ENCODE measurements at places on chromosomes 3 and 15.
A peak's percentile ranks its signal among the peaks of the same experiment; 100 is the strongest.

- no peak for DNase-seq
Measured at GRCh38 chr3:171126478-171127209, 100.1 kb upstream of the SLC2A2 start.

DNA sequence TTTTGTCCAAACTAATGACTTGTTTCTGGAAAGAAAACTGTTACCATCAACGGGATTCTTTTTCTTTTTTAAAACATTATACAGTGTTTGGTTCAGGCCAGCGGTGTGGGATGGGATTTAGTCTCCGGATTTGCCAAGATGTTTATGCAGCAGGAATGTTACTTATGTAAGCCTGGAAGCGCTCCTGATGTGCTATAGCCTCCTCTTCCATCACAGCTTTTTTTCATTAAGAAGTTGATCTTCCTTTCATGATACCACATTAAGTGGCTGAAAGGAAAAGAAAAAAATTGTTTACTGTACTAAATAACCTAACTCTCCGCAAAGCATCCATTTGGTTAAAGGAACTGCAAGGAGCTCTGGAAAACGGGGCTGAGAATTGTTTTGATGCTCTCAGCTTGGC is 120.5 kb upstream of the ALDH1A3 start:
- DNase-seq = no peak

- no peak for DNase-seq
Measured at GRCh38 chr15:58545307-58546065, 113.7 kb downstream of the LIPC start.

DNA sequence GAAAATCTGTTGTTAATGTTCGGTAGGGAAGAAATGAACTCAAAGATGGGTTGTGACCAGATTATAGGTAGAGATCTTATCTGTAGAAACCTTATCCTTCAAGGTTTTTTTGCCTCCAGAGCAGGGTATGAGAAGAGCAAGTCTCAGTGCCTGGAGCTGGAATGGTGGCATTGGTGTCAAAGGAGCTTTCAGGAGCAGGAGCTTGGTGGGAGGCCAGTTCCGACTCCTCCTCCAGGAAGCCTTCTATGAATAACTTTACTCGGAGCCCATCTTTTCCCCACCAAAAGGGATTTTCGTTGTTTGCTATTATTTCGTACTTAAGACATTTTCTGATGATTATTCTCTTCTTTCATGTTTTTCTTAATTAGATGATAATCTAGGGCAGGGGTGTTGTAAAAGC is 91.8 kb downstream of the GHSR start:
- no peak for DNase-seq

DNA sequence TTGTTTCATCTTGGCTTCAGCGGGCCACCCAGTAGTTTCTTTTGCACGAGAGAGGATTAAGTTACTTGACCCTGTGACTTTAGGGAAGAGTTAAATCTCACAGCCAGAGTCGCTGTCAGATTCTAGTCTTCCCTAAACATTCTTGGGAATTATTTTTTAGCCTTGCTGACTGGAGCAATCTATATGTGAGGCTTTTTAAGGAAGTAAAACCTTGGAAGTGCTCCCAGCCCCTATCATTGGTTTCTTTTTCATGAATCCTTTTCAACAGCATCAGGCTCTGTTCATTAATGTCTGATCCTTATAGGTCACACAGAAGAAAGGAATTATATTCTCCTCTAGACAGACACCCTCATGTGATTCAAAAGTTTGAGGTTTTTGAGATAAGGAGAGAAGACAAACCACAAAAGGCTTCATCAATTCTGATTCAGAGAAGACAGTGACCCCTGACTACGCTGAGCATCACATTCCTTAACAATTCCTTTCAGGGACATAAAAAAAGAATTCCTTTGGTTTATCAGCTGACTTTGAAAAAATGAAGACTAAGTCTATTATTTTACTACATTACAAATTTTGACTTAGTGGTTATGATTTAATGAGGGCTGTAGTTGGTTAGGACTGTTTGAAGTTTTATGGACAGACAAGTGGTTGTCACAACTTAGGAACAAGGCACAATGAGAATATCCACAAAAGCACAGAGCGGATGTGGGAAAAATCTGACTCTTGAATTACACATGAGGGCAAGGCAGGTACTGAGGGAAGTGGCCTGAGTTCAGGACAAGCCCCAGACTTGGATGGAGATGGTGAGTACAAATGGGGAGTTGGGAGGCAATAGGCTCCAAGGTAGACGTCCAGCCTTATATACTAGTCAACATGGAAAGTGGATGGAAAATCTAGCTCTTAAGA is 171.1 kb upstream of the STT3B start:
- DNase-seq = no peak

DNA sequence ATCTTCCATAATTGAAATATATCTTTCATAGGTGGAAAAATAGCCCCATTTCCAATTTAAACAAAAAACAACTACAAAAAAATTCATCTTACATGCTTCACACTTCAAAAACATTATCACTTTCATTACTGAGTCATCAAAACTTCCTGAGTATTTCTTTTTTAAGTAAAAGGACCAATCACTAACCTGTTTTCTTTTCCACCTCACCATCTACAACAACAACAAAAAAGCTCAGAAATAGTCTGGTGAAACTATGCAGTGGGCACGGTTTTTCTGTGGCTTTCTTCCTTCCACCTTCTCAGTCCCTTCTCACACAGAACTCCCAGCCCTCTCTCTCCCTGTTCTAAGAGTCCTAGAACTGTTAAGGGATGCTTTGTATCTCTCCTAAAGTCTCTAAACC is 20.3 kb upstream of the TNIK start:
- DNase-seq = no peak

- no peak for DNase-seq
Measured at GRCh38 chr3:178703268-178703975, 167.2 kb downstream of the KCNMB2 start.

DNA sequence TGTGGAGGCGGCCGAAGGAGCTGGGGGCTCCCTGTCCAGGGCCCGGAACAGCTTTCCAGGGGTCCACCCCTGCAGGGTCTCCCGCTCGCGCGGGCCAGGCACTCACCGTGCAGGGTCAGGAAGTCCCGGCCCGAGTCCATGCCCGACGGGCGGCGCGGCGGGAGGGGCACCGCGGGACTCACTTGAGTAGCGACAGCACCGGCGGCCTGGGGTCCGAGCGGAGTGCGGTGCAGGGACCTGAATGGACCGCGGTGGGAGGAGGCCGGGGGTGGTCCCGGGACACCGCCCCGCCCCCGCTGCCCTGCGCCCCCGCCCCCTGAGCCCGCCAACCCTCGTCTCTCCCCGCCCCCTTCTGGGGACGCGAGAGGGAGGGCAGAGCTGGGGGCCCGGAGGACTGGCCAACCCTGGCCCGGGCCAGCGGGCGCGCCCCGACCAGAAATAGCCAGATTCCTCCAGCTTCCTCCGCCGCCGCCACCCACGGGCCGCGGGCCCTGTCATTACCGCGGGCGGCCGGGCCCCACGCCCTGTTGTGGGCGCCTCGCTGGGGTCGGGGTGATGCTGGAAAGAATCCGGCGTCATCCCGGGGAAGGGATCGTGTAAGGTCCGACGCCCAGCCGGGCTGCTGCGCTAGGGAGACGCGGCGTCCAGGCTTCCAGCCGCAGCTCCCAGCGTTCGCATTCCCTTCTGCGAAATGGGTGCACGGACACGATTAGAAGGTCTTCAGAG is at the start of gene PLCD1:
Gene PLCD1, minus strand, starts transcription at position 243 of the 726 bp plus-strand sequence. Its CDS starts 103 bp downstream, at position 140.
- DNase-seq = no peak

GRCh38 chr3:115272036-115272824 is 125.1 kb upstream of the ZBTB20 start:
- peak; percentile 39 for DNase-seq

DNA sequence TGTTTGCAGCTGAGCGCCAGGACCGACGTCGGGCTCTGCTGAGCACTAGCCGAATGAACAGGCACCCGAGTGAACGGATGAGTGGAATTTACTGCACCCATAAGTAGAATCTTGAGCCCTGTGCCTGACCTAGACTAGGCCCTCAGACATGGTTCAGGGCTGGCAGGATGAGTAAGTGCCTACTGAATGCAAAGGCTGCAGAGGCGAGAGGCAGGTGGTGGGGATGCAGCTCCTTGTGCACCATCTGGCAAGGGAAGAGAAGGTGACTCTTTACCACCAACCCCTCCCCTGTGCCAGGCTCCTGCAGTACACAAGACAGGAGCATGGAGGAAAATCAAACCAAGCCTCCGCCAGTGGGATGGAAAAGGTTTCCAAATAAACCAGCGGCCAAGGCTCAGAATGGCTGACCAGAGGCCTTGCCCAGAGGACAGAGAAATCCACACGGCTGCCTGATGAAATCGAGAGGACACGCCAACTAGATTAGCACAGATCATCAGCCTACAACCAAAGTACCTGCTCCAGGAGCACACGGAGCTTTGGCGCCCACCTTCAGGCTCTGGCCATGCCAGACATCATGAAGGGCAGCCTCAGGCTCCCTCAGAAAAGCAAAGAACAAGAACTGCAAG is 141.7 kb upstream of the IQSEC1 start:
- DNase-seq = peak; percentile 50

- peak; percentile 32 for DNase-seq
Measured at GRCh38 chr3:53195602-53196574, 34.9 kb downstream of the PRKCD start.

GRCh38 chr3:71451060-71451459 is 132.5 kb downstream of the FOXP1 start:
- no peak for DNase-seq

GRCh38 chr3:140270329-140270728 is 335.3 kb downstream of the CLSTN2 start:
- no peak for DNase-seq

DNA sequence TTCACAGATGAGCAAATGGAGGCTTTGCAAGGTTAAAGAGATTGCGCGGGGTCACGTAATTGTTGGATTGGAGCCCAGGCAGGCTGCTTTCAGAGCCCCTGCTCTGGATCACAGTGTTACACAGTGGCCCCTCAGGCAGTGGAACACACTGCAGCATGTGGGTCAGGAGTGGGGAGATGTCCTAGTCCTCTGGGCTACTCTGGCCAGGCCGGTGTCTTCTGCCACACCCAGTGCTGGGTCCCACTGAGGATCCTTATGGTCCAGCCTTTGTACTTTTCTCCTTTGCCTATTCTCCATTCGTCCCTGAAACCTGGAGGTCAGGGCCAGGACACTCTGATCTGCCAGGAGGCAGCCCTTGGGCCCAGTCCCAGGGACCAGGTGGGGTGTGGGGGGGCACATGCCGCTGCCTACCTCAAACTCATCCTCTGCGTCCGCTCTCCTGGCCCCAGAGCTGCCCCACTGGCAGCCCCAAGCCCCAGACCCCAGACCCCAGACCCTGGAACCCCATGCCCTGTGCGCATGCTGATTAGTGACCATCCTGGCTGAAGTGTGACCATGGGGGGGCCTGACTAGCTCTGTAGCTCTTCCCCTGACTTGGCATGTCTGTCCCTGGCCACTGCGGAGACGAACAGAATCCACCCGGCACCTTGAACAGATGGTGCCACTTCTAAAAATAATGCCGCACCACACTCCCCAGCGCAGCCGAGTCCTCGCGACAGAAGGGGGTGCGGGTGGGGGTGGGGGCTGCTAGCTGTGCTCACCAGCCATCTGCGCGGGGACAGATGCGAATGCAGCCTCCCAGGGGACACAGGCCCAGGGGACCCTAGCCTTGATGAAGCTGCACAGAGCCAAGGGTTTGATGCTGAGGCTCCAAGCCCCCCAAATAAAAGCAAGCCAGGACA is 41.6 kb downstream of the ATP2B2 start:
- DNase-seq = peak; percentile 10

GRCh38 chr3:66484106-66484844 is 16.5 kb downstream of the LRIG1 start:
- no peak for DNase-seq

- no peak for DNase-seq
Measured at GRCh38 chr3:50172626-50173220, 17.6 kb downstream of the SEMA3F start.

DNA sequence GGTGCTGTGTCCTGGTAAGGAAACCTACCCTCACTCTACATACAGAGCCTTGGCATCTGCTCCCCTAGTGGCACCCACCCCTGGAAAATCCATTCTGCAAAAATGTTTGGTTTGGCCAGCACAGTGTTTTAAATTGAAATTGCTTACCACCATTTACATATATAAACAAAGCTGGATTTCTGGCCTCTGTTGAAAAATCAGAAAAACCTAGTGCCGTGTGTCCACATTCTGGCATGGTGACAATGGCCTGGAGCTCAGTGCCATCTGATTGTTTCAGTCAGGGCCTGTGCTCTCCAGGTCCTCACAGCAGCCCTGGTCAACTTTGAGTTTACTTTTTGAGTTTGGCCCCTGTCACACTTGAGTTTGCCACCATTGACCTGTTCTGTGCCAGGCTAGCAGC is 2.9 kb upstream of the IL17RC start:
- no peak for DNase-seq

DNA sequence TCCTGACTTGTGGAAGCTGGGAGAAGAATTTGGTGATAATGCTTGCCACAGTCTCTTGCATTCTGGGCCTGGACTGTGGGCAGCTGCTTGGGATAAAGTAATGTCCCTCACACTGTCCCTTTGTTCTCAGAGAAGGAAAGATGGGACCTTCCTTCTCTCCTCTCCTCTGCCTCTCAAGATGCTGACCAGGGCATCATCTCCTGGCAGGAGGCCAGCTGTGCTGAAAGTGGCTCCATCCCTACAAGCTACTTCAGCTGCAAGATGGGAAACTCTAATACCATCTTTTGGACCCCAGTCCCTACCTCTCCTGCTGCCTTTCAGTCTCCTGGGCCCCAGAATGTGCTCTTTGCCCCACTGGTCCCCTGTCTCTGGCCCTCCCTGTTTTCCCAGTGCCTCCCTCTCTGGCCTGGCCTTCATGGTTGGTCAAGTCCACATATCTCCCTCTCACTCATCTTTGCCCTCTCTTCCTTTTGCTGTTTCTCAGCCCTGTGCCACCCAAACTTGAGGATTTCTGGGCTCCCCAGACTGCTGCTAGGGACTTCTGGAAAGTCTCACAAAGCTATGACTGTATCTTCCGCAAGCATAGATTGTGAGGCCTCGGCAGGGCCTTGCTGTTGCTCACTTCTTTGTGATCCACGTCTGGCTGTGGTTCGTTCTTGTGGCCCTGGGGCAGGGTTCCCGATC is 7.1 kb upstream of the SLC6A20 start:
- DNase-seq = no peak

- no peak for DNase-seq
Measured at GRCh38 chr3:184414418-184415202, 34.8 kb downstream of the CHRD start.

GRCh38 chr3:105758451-105758850 is 110.4 kb downstream of the CBLB start:
- no peak for DNase-seq

DNA sequence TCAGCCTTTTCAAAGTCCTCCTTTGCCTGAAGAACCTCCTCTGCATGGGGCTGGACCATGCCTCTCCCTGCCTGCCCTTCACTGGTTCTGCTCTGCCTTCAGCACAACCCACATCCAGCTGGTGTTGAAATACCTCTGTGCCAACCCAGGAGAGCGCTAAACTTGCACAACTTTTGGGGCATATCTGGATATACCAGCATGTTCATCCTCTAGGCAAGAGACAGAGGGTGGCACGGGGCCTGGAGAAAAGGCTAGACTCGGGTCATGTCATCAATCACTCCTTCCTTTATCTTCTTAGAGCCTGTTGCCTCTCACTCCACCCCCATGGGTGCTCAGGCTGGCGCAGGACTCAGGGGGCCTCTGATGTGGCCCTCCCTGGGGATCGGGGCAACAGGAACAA is 4.8 kb downstream of the SEMA4B start:
- no peak for DNase-seq

GRCh38 chr15:44530653-44531052 is 6.3 kb upstream of the EIF3J start:
- no peak for DNase-seq

- DNase-seq = no peak
Measured at GRCh38 chr3:33114622-33115023, 809 bp downstream of the CRTAP start.

- DNase-seq = no peak
Measured at GRCh38 chr3:38614091-38614490, 35.4 kb downstream of the SCN5A start.

GRCh38 chr15:53716909-53717876 is 42.3 kb downstream of the WDR72 start:
- peak; percentile 27 for DNase-seq
